ENCODE measurements at places on chromosomes 7 and 10.
A peak's percentile ranks its signal among the peaks of the same experiment; 100 is the strongest.

DNA sequence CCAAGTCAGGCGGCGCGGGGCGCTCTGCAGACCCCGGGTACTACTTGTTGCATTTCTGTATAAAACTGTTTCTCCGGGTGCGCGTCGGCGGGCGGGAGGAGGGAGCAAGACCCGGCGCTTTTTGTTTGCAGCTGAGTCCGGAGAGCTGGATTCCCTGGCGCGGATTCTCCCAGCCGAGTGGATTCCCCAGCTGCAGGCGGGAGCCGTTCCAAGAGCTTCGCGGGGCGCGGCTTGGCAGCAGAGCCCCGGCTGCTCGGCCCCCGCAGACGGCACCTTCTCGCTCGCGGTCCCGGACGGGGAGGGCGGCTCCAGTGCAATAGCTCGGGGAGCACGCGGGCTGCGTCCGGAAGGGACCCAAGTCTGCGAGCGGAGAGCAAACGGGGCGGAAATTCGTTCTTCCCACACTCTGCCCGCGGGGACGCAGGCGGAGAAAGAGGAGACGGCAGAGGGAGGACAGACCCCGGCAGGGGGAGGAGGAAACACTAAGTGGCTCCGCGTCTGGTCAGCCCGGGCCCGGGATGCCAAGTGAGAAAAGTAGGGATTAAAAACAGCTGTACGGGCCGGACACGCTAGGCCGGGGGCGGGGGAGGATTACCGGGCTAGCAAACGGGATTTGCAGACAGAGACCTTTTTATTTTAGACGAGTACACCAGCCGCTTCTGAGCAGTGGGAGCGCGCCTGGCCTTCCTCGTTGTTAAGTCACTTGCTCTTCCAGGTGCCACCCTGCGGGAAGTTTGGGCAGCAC is at the start of gene TRIL:
TRIL (minus strand) TSS at position 96 of the 745 bp plus-strand sequence. CDS start 284 bp downstream, outside the sequence.
- DNase-seq = peak; percentile 18

GRCh38 chr10:34538281-34538829 is 276.7 kb downstream of the PARD3 start:
- DNase-seq = no peak

- no peak for DNase-seq
Measured at GRCh38 chr10:104183682-104184081, 48.5 kb downstream of the CFAP43 start.

GRCh38 chr10:78148961-78149612 is 115.4 kb downstream of the RPS24 start:
- no peak for DNase-seq

GRCh38 chr10:119281581-119282071 is 74.3 kb downstream of the GRK5 start:
- no peak for DNase-seq

DNA sequence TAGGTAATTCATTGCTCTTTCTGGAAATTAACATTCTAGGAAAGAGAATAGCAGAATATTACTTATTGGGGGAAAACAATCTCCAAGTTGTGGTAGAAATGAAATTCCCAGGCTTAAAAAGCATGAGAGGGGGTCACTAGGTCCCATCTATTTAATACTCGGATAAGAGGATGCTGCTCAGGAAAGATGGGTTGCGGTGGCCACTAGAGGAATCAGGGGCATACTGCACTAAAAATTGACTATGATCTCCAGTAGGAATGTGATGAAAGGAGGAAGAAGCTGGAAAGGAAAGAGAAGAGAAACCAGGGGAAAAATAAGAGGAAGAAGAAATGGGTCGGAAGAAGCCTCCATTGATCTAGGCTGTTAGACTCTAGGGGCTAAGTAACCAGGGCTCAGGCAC is 192.8 kb downstream of the GPAM start:
- no peak for DNase-seq

DNA sequence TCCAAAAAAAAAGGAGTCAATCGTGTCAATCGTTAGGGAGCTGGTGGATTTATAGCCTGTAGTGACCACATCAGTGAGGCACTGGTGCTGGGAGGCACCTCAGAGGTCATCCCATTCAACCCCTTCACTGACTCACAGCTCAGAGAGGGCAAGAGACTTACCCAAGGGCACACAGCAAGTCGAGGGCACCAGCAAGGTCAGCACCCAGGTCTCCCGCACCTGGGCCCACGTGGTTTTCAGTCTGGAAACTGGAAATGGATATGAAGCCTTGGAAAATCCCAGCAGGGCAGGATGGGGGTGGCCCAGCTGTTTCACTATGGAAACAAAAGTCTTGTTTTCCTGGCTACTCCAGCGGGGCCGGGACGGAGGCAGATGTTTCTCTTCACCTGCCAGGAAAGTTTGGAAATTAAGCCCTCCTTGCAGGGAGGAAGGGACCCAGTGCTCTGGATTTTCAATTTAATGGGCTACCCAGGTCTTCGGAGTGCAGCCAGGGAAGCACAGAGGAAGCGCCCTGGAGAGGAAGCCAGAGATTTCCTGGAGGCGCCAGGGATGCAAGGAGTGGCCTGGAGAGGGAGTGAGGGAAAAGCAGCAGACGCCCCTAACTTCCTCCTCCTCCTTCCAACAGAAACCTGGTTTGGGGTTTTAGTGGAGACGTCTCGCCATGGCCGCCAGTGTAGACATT is 157.2 kb upstream of the TNRC18 start:
- no peak for DNase-seq

All from stimulated activated CD4-positive, alpha-beta T cell treated with anti-CD3 and anti-CD28 coated beads, Interleukin-15, amount 100 ng/mL, for 24 hours (primary cell).